ENCODE measurements at places on chromosomes 7 and 10.

DNA sequence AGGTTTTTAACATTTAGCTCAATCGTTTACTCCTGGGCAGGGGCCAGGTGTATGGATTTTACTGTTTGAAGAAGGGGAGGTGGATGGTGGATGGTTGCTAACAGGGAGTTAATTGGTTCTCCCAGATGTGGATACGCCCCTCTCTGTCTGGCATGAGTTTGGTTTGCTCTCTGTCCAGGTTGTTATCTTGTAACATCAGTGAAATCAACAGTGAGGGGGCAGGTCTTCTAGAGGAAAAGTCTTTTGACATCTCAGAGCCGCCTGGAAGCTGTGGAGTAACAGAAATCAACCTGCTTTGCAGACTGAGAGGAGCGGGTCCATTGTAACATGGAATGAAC is 243.4 kb downstream of the MGMT start:
- DNase-seq, result no peak

DNA sequence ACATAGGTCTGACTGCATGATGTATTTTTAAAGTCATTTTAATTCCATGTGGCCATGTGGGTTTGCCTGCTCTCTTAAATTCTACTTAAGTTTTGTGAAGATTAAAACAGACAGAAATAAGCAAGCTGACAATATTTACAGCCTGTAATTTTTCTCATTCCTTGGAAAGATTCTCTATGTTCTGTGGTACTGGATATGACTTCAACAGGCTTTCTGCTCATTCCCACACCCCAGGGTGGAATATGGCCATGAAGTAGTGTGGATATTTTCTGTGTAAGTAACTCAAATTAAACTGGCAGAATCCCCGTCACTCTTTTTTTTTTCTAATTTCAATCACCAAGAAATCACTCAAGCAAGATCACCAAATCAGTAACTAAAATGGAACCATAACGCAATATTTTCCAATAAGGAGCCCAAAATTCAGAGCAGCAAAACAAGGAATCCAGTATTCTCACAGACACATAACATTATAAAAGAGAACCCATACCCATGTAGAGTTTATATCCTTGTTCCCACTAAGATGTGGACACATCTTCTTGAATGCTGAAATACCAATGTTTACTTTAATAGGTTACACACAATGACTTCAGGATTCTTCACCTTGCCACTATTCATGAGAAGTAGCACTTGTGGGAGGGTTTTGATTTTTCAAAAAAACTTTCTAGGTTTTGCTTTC is 5.7 kb downstream of the HOXA5 start:
- DNase-seq, result no peak

DNA sequence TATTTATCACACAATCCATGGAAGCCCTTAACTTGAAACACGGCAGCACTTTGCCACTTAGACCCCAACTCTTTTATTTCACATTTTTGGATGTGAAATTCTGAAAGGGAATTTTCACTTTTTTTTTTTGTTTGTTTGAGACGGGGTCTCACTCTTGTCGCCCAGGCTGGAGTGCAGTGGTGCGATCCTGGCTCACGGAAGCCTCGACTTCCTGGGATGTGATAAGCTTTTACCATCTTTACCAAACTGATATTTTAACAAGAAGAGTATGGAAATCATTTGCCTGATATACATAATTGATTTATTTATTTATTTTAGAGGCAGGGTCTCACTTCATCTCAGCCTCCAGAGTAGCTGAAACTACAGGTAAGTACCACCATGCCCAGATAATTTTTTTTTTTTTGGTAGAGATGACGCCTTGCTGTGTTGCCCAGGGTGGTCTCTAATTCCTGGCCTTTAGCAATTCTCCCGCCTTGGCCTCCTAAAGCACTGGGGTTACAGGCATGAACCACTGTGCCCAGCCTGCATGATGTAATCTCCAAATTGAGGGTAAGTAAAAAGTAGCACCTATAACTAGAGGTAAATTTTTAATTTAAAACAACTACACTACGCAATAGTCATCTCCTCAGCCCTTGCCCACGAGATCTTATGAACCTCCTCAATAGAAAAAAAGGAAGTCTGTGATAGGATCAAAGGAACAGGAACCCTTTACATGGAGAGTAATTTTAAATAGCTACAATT is 180.7 kb upstream of the KLF14 start:
- no peak for DNase-seq

DNA sequence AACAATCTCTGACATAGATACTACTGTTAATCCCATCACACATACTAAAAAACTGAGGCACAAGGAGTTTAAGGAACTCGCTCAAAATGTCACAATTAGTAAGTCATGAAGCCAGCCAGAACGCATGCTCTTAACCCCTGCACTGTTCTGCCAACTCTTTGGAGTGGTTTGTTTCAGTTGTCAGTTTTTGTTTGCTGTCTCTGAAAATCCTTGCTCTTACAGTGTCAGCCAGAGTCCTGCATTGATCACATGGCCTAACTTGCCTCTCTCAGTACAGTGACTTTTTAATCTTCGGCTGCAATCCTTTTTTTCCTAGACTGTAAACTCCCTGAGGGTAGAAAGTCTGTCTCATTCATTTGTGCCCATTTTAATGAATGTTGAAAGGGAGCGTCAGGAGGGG is 753.8 kb downstream of the AUTS2 start:
- no peak for DNase-seq

GRCh38 chr10:29619241-29619669 is 15.5 kb downstream of the SVIL start:
- no peak for DNase-seq

- DNase-seq, result no peak
Observed at GRCh38 chr10:102476466-102477141, 25.3 kb upstream of the C10orf95 start.

GRCh38 chr7:33217595-33217994 is 88.2 kb downstream of the BBS9 start:
- no peak for DNase-seq
